Right cardiac atrium (tissue), 5 donors: ENCODE measurements at places on chromosomes 13 and 19.

- DNase-seq: no peak
These were observed 118.7 kb downstream of the ATP11A start for GRCh38 chr13:112808377-112809140.

- DNase-seq: peak; percentile 80
These were observed at the start of gene SIGLEC10 for GRCh38 chr19:51417107-51417809. TSS of gene SIGLEC10 (minus strand) at chr19:51417642. CDS start at chr19:51417581, 61 bp downstream.

DNA sequence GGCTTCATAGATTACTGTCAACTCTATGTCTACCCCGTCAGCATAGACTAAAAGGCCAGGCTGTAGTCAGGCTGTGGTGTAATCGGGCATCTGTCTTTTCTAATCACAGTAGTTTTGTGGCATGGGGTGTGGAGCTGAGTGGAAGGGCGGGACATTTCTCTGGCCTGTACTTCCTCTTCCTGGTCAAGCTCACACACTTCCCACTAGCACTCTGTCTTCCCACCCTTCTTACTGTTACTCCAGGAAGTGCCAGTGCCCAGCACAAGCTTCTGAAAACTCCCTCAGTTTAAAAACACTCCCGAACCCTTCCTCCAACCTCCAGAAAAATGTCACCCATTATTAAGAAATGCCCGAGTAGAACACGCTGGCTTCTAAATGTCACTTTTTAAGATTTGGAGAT lies 229.8 kb downstream of the KLF5 start:
- no peak for DNase-seq

DNA sequence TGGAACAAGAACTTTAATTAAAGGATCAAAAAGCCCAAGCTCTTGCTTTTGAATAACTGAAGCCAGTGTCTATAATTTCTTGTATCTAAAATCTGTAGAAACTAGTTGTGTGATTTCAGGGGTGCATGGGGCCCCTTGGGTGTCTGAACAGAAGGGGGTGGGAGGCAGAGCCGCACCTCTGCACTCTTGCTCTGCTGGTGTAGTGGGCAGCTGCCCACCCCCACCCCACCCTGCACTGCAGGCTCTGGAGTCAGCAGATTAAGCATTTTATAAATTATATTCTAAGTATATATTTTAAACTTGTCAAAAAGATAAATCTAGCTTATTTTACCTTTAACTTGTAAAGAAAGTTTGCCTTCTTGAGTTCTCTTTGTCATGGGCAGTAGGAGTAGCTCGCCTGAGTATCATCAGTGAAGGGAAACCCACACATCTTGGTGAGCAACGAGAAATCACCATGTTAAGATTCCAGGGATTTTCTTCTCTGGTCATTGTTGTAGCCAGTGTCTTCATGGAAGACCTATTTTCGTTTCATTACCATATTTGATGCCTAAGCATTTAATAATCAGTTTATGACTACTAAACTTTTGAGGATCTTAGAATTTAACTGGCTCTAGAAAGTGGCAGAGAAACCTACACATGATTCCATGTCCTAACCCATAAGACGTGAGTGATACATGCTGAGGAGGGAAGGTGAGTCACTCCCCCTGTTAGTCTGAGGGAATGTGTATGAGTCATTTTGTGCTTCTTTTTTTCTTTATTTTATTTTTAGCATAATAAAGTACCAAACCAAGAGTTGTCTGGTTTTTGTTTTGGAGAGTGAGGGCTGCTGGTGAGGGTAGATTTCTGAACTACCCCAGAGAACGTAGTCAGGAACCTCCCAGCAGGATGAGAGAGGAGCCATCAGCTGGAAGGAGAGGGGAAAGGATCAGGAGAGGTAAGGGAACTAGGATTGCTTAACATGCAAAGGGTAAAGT lies 7.7 kb downstream of the UBE2L5 start:
- no peak for DNase-seq

DNA sequence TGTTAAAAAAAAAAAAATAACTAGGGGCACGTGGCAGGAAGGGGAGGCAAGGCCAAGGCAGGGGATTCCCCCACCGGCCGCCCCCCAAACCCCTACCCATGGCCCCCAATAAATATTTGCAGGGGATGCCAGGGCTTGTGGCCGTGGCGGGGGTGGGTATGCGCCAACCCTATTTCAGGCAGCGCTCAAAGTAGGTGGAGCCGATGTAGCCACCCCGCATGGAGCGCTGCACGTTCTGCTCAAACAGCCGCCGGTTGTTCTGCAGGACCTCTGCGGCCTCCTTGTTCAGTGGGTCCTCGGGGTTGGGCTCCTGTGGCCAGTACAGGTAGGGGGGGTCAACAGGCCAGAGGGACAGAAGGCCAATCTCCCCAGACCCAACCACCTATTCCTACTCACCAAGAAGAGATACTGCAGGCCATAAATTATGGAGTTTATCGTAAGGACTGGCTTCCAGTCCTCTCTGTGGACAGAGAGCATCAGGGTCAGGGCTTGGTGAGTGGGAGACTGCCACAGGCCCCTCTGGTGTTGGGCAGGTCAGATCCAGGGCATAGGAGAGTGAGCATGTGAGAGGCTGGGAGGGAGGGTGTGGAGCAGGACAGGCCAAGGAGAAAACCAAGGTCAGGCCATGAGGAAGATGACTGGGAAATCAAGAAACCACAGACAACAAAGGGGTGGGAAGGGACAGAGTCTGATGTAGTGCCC lies 1.2 kb upstream of the CHMP2A start:
- no peak for DNase-seq

DNA sequence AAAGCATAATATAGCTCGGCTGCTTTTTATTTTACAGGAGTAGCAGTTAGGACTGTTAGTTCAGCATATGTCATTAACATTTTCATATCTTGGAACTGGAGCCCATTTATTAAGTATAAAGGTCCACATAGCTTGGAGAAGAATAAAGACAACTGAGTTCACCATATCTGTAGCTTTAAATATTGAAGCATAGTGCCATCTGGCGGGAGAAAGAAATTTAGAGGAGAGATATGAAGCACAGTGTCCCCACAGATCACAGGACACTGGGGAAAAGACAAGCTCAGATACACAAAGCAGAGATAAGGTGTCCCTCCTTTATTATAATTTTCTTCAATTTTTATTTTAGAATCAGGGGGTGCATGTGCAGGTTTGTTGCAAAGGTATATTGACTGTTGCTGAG lies 104.7 kb upstream of the FREM2 start:
- no peak for DNase-seq

DNA sequence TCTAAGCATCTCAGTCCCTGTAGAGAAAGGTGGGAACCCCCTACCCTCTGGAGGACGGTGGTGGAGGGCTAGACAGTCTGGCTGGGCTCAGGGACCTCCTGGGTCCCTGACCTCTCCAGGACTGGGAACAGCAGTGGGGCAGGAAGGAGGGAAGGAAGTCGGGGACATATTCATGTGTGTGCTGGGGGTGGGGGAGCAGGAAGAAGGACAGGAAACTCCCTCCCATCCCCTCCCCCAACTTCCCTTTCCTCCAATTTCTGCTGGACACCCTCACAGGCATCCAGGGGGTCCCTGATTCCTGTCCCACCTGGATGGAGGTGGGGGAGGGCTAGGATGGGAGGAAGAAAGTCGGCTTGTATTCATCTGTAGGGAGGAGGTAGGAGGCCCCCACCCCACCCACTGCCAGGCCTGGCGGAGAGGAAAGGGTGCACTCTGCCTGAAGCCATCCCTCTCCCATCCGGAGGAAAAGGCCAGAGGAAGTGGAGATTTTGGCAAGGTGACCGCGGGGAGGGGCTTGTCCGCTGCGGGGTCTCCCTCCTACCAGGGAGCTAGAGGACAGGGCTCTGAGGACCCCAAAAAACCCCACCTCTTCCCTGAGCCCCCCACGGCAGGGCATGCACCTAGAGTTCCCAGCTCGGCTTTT lies 2.3 kb downstream of the NOVA2 start:
- DNase-seq: no peak

DNA sequence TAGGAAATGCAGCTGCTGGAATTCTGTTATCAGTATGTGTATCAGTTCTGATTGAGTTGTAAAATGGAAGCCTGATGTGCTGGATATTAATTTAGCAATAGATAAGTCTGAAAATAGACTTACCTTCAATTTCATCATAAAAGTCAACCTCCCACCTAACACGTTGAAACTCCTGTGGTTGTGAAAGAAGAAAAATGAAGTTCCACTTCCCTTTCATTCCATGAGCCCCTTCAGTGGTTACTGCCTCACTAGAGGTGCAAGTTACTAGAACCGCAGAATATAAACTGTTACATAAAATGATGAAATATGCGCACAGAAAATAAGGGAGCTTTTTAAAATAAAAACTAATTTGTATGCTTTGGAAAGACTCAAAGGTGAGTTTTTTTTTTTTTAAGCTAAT lies 249.2 kb downstream of the SHISA2 start:
- no peak for DNase-seq

- no peak for DNase-seq
These were observed 57.9 kb downstream of the THSD1 start for GRCh38 chr13:52348071-52348470.

DNA sequence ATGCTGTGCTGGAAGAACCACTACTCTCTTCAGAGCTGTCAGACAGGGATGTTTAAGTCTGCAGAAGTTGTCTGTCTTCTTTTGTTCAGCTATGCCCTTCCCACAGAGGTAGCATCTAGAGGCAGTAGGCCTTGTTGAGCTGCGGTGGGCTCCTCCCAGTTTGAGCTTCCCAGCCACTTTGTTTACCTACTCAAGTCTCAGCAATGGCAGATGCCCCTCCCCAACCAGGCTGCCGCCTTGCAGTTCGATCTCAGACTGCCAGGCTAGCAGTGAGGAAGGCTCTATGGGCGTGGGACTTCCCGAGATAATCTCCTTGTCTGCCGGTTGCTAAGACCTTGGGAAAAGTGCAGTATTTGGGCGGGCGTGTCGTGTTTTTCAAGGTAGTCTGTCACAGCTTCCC lies 42.1 kb upstream of the UQCRFS1 start:
- no peak for DNase-seq

DNA sequence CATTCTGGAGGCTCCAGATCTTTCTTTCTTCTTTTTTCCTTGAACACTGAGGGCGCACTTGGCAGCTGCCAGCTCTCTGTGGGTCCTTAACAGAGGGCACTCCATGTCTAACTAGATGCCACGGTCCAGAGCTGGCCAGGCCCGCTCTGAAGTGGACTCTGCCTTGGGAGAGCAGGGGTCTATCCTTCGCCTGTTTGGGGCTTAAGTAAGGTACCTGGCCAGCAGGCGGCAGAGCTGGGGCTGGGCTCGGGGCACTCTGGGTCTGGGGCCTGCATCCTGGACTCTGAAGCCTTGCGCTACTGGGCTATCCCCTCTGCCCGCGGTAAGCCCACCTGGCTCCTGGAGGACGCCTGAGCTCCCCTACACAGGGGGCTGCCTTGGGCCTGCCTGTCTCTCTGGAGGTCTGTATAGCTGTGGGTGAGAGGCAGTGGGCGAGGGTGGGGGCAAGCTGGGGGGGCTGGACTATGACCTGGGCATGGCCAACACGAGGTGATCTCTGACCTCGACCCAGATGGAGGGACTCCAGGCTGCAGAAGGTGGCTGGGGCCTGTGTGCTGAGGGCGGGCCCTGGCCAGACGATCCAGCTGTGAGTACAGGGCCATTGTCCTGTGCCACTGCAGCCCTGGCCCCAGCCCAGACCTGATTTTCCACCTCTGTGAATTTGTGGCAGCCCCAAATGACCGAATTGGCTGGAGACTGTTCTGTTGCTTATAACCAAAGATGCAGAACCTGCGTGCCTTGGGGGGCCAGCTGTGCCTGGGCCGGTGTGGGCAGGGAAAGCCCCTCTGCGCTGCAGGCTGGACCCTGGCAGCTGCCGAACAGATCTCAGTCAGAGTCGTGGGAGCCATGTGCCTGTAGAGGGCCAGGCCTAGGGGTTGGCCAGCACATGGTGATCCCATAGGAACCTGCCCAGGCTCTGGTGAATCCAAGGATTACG lies 26.5 kb downstream of the CEBPG start:
- no peak for DNase-seq

DNA sequence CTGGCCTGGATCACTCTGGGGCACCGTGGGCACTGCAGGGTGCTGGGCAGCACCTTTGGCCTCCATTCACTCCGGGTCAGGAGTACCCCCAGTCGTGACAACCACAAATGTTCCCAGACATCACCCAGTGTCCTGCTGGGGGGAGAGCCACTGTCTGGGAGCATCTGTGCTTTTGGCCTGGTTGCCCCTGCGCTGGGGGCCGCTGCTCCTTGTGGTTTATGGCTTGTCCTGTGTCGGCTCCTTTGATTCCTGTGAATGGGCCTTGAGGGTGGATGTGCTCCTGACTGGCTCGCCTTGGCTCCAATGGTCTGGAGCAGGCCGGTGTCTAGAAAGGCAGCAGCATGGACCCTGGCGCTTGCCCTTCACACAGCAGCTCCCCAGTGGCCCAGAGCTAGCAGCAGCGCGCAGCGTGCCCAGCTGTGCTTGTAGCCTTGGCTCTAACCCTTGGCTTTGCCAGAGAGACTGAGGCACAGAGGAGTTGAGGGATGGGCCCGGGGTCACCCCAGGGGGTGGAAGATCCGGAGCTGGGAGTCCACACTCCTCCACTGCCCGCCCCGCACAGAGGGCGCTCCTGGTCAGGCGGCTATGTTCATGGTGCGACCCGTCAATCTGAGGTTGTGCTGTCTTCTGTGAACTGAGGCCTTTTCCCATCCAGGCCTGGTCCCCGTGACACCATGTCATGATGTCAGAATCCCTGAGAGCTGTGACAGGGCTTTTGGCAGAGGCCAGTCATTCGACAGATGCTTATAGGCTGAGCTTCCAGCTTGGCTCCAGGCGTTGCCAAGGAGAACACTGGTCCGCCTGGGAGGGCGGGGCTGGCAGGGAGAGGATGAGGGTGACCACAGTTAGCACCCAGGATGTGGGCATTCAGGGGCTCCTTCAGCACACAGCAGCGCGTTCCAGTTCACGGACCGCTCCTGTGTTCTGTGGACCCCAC lies 4.1 kb downstream of the DAZAP1 start:
- DNase-seq: peak; percentile 92

DNA sequence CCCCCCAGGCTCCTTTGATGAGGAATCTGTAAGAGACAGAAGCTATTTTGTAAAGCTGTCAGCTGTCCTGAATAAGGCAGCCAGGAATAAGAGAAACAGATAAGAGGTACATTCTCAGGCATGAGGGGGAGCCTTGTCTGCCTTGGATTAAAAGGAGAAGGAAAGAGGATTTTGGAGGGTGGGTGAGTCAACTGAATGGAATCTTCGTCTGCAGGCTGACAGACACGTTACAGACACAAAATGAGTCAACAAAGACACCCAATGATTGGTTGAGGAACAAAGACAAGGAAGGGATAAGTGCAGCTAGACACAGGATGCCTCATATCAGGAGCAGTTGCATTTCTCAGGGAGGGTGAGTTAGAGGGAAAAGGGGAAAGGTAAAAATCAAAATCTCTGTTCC lies 162.5 kb downstream of the OLFM4 start:
- no peak for DNase-seq

DNA sequence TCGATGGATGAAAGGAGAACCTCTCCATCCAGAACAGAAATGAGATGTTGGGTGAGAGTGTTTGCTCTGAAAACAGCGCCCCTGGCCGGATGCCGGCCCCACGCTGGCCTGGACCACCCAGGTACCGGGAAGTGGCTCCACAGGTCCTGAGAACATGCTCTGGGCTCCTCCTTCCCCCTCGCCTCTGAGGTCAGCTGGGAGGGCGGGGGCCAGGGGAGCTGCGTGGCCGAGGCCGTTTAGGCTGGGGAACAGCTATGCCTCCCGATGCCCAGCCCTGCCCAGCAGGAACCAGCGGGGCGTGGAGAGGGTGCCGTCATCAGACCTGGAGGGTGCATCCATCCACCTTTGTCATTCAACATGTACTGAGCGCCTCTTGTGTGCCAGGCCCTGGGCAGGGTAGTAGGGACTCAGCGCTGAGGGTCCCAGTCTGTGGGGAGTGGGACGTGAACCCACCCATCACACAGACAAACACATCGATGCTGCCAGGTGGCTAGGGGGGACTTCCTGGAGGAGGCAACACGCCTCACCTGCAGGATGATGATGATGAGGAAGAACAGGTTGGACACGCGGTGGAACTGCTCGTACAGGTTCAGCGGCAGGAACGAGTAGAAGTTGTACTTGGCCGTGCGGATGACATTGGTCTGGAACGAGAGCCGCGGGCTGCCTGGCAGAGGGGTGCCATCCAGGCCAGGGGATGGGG lies 4.2 kb downstream of the ATP8B3 start:
- no peak for DNase-seq
